Prostate gland (tissue), 2 donors: ENCODE measurements at places on chromosomes 2 and 18.
A peak's percentile ranks its signal among the peaks of the same experiment; 100 is the strongest.

- no peaks in the 10 kb centered on the region for H3K36me3 ChIP-seq
- no peaks in the 10 kb centered on the region for H3K27me3 ChIP-seq
- no peak for DNase-seq
- H3K27ac ChIP-seq: no peak overlapping the region
- H3K4me1 ChIP-seq: no peaks in the 10 kb centered on the region
Measured at GRCh38 chr2:169139993-169140767, 70.8 kb downstream of the DHRS9 start.

GRCh38 chr2:223027442-223027841 is 24.5 kb upstream of the KCNE4 start:
- no peaks in the 10 kb centered on the region for H3K4me1 ChIP-seq
- H3K36me3 ChIP-seq: no peaks in the 10 kb centered on the region
- no peak overlapping the region for H3K27ac ChIP-seq
- no peak overlapping the region for H3K4me3 ChIP-seq

- H3K27ac ChIP-seq: no peak overlapping the region
- H3K36me3 ChIP-seq: no peaks in the 10 kb centered on the region
- no peaks in the 10 kb centered on the region for H3K4me1 ChIP-seq
- H3K27me3 ChIP-seq: no peaks in the 10 kb centered on the region
Measured at GRCh38 chr2:199627417-199627816, 169.7 kb upstream of the SATB2 start.

DNA sequence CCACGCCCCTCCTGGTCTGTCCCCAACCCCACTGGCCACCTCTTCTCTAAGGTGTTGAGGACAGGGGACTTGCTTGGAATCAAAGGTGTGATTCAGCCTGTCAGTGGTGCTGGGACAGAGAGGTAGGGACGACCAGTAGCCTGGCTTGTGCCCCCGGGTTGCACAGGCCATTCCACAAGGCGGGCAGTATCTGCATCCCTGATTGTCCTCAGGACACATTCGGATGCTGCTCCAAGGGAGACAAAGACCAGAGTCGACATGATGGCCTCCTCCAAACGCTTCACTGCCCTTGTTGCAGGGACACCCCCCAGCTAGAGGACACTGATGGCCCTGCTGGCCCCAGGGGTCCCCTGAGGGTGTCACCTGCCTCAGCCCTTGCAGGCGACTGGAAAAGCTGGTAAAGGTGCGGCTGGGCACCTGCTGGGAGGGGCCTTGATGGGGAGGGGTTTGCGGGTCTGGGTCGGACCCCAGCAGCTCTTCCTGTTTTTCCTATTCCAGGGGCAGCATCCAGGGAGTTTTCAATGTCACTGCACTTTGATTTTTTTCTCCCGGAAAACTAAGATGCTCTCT is 98.0 kb downstream of the PTGR3 start:
- no peak for DNase-seq
- H3K27me3 ChIP-seq: peaks cover 5% of the 10 kb centered on the region
- no peaks in the 10 kb centered on the region for H3K4me1 ChIP-seq
- H3K4me3 ChIP-seq: no peak overlapping the region
- no peak overlapping the region for H3K27ac ChIP-seq
- H3K36me3 ChIP-seq: no peaks in the 10 kb centered on the region

DNA sequence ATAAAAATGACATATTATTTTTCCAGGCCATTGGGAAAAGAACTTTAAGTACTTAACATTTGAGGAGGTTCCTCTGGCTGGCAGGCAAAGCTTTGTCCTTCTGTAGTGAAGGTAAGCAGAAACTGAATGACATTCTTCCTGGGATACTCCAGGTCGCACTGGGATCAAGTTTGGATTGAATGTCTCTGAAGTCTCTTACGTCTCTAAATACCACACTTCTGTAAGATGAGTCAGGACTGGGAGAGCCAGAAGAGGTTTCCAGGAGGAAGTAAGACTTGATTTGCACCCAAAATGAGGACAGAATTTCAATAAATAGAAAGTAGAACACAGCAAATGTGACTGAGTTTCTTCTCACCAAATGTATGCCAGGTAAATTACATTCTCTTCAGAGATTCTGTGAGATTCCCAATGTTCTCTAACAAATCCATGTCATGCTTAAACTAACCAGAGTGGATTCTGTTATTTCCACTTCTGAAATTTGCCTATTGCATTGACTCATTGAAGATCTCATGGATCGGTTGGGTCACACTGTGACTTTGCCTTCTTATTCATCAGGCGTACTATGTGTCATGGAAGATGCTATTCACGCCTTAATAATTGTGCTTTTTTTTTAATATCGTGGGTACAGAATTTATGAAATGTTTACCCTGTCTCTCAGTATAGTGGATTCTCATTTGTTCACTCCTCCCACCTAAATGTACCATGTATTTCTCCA is 25.5 kb upstream of the VIT start:
- H3K27me3 ChIP-seq: no peaks in the 10 kb centered on the region
- no peak overlapping the region for H3K4me3 ChIP-seq
- no peaks in the 10 kb centered on the region for H3K36me3 ChIP-seq
- no peak overlapping the region for H3K27ac ChIP-seq

DNA sequence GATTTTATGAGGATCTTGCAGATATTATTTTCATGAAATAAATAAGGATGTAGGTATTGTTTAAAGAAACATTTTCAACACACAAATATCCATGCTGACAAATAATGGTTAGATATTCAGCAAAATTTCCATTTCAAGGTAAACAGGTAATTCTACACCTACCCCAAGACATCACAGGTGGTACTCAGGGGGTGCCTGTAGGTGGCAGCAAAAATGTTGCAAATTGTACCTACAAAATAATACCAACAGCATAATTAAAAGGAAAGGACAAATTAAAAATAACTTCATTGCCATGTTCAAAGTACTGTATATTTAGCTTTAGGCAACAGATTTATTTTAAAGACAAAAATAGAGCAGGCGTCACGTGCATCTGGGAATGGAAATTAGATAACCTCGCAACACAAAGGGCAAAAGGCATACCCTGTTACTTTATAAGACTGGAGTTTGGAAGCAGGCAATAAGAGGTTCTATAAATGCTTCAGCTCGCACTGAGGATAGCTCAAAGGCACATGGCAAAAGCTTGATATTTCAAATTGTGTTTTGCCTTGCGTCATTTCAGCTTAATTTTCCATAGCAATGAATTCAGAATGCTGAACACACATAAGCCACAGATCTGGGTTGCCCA is 630.5 kb downstream of the TDRD15 start:
- H3K36me3 ChIP-seq: no peaks in the 10 kb centered on the region
- no peaks in the 10 kb centered on the region for H3K4me1 ChIP-seq
- no peaks in the 10 kb centered on the region for H3K27me3 ChIP-seq
- no peak overlapping the region for H3K4me3 ChIP-seq
- no peak overlapping the region for H3K27ac ChIP-seq

- H3K36me3 ChIP-seq: no peaks in the 10 kb centered on the region
- H3K4me1 ChIP-seq: no peaks in the 10 kb centered on the region
- DNase-seq: no peak
Measured at GRCh38 chr18:30917651-30918050, 124.9 kb downstream of the DSC3 start.

GRCh38 chr2:3656762-3657721 is 958 bp upstream of the ALLC start:
- no peaks in the 10 kb centered on the region for H3K4me1 ChIP-seq
- no peak overlapping the region for H3K27ac ChIP-seq
- H3K4me3 ChIP-seq: no peak overlapping the region
- H3K36me3 ChIP-seq: no peaks in the 10 kb centered on the region

DNA sequence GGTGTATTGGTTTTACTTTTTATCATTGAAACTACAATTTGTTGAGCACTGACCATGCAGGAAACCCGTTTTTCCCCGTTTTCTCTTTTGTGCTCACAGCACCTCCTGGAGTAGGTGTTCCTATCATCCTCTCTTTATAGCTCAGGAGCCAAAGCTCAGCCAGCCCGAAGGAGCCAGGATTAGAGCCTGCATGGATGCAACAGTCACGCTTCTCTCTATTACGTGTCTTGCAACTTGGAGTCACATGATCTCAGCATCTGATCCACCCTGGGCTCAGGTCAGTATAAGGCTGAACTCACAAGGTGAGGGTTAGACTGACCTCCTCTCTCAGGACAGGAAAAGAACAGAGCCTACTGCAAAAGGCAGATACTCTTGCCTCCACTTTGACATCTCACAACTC is 150.5 kb downstream of the MBP start:
- no peaks in the 10 kb centered on the region for H3K27me3 ChIP-seq
- no peak overlapping the region for H3K4me3 ChIP-seq
- no peaks in the 10 kb centered on the region for H3K4me1 ChIP-seq
- H3K27ac ChIP-seq: no peak overlapping the region
- no peak for DNase-seq
- no peaks in the 10 kb centered on the region for H3K36me3 ChIP-seq

- H3K4me3 ChIP-seq: no peak overlapping the region
- no peak for DNase-seq
- no peaks in the 10 kb centered on the region for H3K36me3 ChIP-seq
- no peak overlapping the region for H3K27ac ChIP-seq
Measured at GRCh38 chr2:44107974-44108373, 60.7 kb upstream of the PPM1B start.

GRCh38 chr2:70920367-70920715 is 15.4 kb upstream of the ATP6V1B1 start:
- no peaks in the 10 kb centered on the region for H3K4me1 ChIP-seq
- H3K4me3 ChIP-seq: no peak overlapping the region
- no peak overlapping the region for H3K27ac ChIP-seq
- no peaks in the 10 kb centered on the region for H3K27me3 ChIP-seq

- no peaks in the 10 kb centered on the region for H3K4me1 ChIP-seq
- no peak for DNase-seq
- H3K27me3 ChIP-seq: no peaks in the 10 kb centered on the region
Measured at GRCh38 chr18:26468931-26469340, 79.4 kb downstream of the KCTD1 start.

DNA sequence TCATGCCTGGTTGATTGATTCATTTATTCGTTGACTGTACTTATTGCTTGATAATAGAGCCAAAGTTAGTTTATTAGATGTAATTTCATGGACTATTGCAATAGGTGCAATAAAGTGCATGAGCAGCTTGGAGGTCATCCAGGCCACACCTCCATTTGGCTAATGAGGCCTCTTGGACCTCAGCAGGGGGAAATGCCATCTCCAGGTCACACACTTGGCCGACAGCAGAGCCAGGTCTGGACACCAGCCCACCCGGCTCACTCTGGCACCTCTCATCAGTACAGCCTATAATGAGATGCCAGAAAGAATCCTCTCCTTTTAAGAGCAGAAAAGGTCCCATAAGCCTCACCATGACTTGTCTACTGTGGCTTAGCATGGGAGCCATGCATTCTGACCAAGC is 71.2 kb upstream of the AFF3 start:
- H3K4me1 ChIP-seq: peaks cover 5% of the 10 kb centered on the region
- no peaks in the 10 kb centered on the region for H3K36me3 ChIP-seq
- H3K27ac ChIP-seq: peak overlapping the region; percentile 44
- peak; percentile 29 for DNase-seq
- no peaks in the 10 kb centered on the region for H3K27me3 ChIP-seq

DNA sequence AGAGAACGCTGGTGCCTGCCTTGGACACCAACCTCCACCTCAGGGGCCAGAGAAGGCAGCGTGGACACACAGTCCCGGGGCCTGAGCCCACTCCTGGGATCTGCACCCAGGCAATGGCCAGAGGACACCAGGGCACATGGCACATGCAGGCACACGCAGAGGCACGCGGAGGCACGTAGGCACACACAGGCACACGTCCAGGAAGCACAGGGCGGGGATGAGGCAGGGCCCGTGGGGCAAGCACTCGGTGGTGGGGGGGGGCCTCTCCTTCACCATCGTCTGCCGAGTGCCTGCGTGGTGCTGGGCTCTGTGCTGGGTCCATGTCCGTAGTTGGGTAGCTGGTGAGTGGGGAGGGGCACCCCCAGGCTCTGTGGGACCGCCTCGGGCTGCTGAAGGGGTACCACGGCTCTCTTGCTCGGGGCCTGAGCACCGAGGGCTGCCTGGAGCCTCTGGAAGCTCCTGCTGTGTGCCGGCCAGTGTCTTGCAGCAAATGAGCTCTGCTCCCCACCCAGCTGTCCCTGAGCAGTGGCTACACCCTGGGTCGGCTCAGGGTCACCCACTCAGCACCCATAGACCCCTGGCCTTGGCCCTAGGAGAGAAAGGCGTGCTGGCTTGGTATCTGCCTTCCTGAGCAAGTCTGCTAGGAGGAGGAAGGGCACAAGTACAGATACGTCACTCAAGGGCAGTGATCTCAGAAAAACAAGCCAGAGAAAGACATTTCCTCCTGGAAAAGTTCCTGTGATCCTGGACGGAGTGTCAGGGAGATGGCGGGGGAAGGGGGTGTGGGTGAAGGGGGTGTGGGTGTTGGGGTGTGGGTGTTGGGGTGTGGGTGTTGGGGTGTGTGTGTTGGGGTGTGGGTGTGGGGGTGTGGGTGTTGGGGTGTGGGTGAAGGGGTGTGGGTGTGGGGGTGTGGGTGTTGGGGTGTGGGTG is 26.4 kb downstream of the RTP5 start:
- H3K36me3 ChIP-seq: no peaks in the 10 kb centered on the region
- DNase-seq: peak; percentile 62
- peak overlapping the region; percentile 86 for H3K27ac ChIP-seq
- no peak overlapping the region for H3K4me3 ChIP-seq
- peaks cover 25% of the 10 kb centered on the region for H3K4me1 ChIP-seq
- no peaks in the 10 kb centered on the region for H3K27me3 ChIP-seq

GRCh38 chr2:231613663-231614558 is 21.2 kb downstream of the TEX44 start:
- peak overlapping the region; percentile 28 for H3K4me3 ChIP-seq
- H3K4me1 ChIP-seq: peaks cover 9% of the 10 kb centered on the region
- H3K27ac ChIP-seq: peak overlapping the region; percentile 95
- peak; percentile 77 for DNase-seq
- H3K36me3 ChIP-seq: no peaks in the 10 kb centered on the region
- no peaks in the 10 kb centered on the region for H3K27me3 ChIP-seq

GRCh38 chr2:65326276-65326675 is 98.6 kb downstream of the ACTR2 start:
- no peaks in the 10 kb centered on the region for H3K27me3 ChIP-seq
- no peak overlapping the region for H3K27ac ChIP-seq
- no peak for DNase-seq

- H3K36me3 ChIP-seq: no peaks in the 10 kb centered on the region
- H3K27ac ChIP-seq: no peak overlapping the region
- H3K27me3 ChIP-seq: no peaks in the 10 kb centered on the region
Measured at GRCh38 chr2:190916829-190917228, 36.2 kb downstream of the GLS start.

- peak overlapping the region; percentile 19 for H3K27ac ChIP-seq
- no peaks in the 10 kb centered on the region for H3K27me3 ChIP-seq
- DNase-seq: no peak
- no peaks in the 10 kb centered on the region for H3K36me3 ChIP-seq
- H3K4me1 ChIP-seq: no peaks in the 10 kb centered on the region
- H3K4me3 ChIP-seq: no peak overlapping the region
Measured at GRCh38 chr18:10142496-10143160, 228.8 kb downstream of the VAPA start.

GRCh38 chr2:37526323-37526722 is 145.1 kb downstream of the CDC42EP3 start:
- no peaks in the 10 kb centered on the region for H3K36me3 ChIP-seq
- no peaks in the 10 kb centered on the region for H3K4me1 ChIP-seq
- H3K4me3 ChIP-seq: no peak overlapping the region
- no peak overlapping the region for H3K27ac ChIP-seq
